ENCODE measurements at places on chromosomes 2 and 18.

DNA sequence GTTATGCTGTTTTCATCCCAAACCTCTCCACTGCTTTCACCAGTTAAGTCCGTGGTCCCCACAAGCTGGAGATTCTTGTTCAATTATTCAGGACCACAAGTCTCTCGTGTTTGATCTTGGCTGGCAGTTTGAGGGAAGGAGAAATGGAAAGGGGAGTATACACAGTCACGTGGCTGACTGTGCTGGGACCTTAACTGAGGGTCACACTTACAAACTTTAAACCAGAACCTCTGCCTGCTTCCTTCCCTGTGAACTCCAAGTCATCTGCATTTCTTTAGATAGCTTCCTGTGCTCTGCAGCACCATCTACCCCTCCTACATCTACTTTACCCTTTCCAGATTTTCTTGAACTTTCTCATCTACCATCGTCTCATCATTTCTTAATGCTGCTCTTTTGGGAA is 91.7 kb downstream of the ARHGEF4 start:
- DNase-seq, result no peak

DNA sequence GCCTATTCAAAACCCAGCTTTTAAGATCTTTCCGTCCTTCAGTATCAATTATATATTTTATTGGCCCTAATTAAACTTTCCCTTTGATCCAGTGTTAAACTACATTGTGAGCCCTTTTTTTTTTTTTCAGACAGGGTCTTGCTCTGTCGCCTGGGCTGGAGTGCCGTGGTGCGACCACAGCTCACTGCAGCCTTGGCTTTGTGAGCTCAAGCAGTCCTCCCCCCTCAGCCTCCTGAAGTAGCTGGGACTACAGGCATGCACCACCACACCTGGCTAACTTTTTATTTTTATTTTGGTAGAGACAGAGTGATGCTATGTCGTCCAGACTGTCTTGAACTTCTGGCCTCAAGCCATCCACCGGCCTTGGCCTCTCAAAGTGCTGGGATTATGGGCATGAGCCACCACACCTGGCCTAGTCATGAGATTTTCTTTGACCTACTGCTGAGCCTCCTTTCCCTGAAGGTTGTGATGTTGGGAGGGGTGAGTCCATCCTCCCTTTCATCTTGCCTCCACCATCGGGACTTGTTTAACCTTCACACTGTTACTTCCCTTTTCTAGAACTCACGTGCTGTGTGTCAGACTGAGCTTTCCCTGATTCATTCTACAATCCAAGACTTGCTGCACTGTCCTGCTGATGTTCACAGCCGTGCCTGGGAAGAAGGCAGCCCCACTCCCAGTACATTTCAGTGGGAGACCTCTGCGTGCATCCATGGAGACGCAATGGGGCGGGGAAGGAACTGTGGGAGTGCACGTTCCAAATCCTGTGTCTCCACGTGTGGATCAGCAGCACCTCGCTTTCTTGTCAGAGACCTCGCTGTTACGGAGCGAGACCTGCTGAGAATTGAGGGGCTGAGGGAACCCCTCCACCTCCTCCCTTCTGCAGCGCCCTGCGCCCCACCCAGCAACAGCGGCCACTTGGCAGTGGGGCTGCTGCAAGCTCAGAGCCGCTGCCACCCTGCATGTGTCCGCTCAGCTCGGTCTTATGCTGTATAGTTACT is 10.8 kb downstream of the OXER1 start:
- DNase-seq, result no peak

- DNase-seq, result peak; percentile 20
Measured at GRCh38 chr2:126749537-126749936, 93.6 kb downstream of the GYPC start.

DNA sequence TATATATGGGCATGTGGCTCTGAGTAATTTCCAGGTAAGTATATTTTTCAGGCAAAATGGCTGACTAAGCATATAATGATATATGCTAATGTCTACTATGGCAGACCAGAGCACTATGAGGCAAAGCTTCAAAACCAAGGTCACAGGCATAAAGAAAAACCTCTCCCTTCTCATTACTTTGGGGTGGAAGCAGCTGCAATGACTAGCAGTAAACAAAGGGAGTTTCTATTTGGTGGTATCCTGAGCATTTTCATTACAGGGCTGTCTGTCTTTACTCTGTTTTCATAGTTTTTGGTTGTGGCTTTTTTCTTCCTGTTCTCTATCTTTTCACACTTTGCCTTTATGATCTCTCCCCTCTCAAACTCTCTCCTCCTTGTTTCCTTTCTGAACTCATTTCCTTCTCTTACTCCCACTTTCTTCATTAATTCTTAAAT is 15.6 kb downstream of the PDE6D start:
- no peak for DNase-seq

DNA sequence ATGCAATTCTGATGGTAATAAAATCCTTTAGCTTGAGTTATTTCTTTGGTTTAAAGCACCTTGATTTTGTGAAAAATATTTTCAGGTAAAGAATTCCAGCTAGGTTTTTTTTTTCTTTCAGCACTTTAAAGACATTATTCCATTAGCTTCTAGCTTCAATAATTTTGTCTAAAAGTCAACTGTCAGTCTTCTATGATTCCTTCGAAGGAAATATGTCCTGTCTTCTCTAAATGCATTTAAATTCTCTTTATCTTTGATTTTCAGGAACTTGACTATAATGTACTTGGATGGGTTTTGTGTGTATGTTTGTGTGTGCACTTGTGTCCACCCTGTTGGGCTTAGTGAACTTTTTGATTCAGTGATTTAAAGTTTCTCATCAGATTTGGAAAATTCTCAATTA is 4.7 kb downstream of the LONRF2 start:
- no peak for DNase-seq

GRCh38 chr2:74003494-74004211 is 18.9 kb downstream of the TET3 start:
- DNase-seq, result no peak

- DNase-seq, result peak; percentile 18
Measured at GRCh38 chr2:204108781-204109295, 172.3 kb downstream of the ICOS start.

- no peak for DNase-seq
Measured at GRCh38 chr2:36633470-36634092, 35.6 kb upstream of the FEZ2 start.

- DNase-seq, result no peak
Measured at GRCh38 chr2:23426263-23426905, 41.4 kb downstream of the KLHL29 start.

GRCh38 chr2:209977386-209978239 is 24.8 kb upstream of the RPE start:
- DNase-seq, result peak; percentile 56

GRCh38 chr18:2990956-2991640 is 21.8 kb downstream of the LPIN2 start:
- no peak for DNase-seq

- DNase-seq, result no peak
Measured at GRCh38 chr18:63779386-63779785, 4.2 kb downstream of the SERPINB7 start.

DNA sequence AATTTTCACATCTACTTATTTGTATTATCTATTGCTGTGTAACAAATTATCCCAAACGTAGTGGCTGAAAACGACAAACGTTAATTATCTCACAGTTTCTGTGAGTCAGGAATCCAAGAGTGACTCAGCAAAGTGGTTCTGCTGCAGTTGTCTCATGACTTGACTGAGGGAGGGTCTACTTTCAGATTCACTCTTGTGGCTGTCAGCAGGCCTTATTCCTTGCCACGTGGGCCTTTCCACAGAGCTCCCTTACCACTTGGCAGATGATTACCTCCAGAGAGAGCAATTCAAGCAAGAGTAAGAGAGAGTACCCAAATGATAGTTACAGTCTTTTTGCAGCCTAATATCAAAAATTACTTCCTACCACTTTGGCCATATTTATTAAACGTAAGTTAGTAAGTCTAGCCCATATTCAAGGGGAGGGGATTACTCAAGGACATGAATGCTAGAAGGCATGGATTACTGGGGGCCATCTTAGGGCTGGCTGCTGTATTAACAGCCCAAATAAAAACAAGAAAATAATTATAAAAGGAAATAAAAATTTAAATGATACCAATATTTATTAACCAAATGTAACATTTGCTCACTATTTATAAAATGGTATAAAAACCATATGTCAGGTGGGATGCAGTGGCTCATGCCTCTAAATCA is 48.7 kb upstream of the NBEAL1 start:
- peak; percentile 2 for DNase-seq

- no peak for DNase-seq
Measured at GRCh38 chr18:11367351-11367750, 218.0 kb upstream of the PIEZO2 start.

Data from CD4-positive, alpha-beta T cell treated with Interleukin-12 subunit alpha and Interleukin-12 subunit beta, for 1 hour (primary cell).